ENCODE measurements at places on chromosomes 5 and 9.

- DNase-seq = no peak
Observed at GRCh38 chr5:52466113-52466512, 321.6 kb upstream of the ITGA1 start.

DNA sequence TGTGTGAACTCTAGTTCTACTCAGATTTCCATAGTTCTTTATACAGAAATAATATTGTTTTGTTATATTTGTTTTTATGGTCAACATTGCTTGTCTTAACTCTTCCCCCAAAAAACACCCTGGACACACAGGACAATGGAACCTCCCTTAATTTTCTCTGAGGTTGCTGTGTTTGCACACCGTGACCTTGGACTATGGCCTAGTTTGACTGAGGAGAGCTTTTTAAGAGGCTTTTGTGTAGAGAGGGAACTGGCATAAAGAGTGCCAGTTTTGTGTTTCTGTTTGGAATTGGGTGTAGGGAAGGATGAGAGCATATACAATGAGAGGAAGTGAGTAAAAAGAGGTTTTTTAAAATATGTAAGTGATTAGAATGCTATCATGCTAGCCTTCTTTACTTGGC is 101.1 kb upstream of the MEF2C start:
- DNase-seq = no peak

- no peak for DNase-seq
Observed at GRCh38 chr9:18717759-18718158, 243.8 kb downstream of the ADAMTSL1 start.

- DNase-seq = no peak
Observed at GRCh38 chr5:178785999-178786398, 55.5 kb upstream of the ZNF354A start.

- DNase-seq = no peak
Observed at GRCh38 chr9:13898957-13899356, 415.0 kb downstream of the NFIB start.

GRCh38 chr5:18967637-18968036 is 1020.4 kb downstream of the CDH18 start:
- DNase-seq = no peak

GRCh38 chr9:136880651-136881050 is 5.7 kb upstream of the TRAF2 start:
- no peak for DNase-seq

GRCh38 chr5:18968966-18969365 is 1019.0 kb downstream of the CDH18 start:
- no peak for DNase-seq

DNA sequence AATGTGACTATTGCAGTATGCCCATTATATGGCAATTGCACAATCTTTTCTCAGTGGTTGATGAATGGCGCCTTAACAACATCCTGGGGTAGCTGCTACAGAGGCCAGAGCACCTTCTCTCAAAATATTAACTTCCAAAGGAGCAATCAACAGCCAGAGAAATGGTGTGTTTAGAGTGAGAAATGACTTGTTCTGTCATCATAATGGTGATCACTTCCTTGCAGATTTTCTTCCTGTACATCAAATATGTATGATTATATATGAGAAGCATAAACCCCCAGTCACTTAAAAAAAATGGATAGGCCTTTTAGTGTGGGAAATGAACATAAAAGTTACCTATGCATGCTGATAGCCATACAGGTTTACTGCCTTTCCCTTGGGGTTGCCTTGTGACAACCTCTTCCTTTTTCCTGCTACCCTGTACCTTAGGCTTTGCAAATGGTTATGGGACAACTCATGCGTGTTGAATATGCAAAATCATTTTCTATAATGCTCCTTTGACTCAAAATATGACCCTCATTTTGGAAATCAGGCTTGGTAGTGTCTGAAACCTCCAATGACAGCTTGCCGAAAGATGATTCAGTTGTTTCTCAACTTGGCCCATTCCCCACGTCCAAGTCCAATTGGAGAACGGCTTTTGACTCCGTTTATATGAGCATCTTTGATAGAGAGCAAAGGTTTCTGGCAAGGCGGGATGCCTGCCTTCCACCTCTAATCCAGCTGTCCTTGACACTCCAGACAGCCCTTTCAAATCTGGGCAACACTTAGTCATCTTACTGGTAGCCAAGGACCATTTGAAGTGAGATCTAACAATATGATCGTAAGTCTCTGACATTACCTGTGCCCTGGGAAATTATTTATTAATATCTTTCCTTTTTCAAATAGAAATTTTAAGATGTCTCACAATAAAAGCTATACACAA is 69.3 kb downstream of the SLC1A1 start:
- no peak for DNase-seq

- no peak for DNase-seq
Observed at GRCh38 chr9:38621434-38622287, 1.3 kb upstream of the ANKRD18A start.

GRCh38 chr9:91966503-91966902 is 16.5 kb upstream of the ROR2 start:
- no peak for DNase-seq

DNA sequence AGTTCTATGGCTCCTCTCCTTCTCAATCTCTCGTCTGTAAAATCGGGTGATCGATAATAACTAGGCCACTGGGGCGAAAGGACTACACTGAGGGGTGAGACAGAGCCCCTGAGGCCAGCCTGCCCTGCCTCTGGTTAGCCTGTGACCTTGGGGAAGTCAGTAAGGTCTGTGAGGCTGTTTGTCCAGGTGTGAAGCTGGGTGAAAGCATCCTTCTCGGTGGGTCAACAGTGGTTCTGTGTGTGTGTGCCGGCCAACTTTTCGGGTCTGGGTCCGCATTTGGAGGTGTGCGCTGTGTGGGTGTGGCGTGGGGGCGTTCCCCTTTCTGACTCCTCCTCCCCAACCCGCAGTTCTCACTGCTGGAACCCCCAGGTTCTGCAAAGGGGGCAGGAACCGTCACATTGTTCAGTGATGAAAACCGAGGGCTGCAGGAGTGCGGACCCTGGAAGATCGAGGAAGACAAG is 5.0 kb upstream of the RNF44 start:
- DNase-seq = no peak

- DNase-seq = no peak
Observed at GRCh38 chr9:115025721-115026120, 92.2 kb downstream of the TNC start.

GRCh38 chr9:13270734-13271133 is 8.8 kb downstream of the MPDZ start:
- no peak for DNase-seq

DNA sequence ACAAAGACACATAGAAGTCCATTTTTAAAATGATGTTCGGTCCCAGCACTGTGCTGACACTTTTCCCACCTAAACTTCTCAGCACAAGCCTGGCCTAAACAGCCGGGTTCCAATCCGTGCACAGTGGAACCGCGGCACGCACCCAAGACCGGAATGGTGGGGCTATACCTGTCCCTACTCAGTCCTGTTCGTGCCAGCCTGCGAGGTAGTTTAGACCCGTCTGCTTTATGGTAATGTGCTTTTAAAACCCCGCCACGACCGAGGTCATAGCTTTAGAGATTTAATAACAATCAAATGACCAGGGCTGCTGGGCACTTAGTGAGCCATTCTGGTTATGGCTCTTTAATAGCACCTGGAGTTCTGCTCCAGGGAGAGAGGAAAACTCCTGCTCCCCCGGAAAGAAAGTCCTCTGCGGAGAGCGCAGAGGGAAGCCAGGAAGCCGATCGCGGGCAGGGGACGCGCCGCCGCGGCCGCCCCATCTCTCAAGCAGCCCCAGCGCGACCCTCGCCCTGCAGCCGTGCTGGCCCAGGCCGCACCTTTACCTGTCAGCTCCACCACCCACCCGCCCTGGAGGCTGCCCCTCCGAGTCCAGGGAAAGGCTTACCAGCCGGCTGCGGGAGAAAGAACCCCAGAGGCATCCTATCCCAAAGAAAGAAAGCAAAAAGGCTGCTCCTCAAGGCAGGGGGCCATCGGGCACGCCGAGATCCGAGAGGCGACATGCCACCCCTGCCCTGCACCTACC is 511 bp downstream of the ARL15 start:
- DNase-seq = no peak

GRCh38 chr9:127506814-127507750 is 55.8 kb downstream of the LRSAM1 start:
- DNase-seq = no peak

DNA sequence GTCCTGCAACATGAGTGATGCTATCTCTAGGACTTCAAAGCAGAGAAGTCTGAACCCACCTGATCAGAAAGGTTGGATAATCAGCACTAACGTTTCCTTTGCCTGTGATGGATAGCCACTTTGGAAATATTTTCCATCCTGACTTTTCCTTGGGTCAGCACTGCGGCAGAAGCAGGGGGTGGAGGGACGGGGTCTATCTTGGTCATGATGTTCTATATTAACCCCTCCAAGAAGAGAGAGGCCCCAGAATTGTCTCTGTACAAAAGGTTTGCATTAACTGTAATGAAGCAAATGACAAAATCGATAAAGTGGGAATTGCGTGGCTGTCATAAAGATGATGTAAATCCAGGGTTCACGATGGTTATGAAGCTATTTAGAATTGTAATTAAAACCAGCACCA is 279.8 kb upstream of the PANK3 start:
- DNase-seq = no peak

DNA sequence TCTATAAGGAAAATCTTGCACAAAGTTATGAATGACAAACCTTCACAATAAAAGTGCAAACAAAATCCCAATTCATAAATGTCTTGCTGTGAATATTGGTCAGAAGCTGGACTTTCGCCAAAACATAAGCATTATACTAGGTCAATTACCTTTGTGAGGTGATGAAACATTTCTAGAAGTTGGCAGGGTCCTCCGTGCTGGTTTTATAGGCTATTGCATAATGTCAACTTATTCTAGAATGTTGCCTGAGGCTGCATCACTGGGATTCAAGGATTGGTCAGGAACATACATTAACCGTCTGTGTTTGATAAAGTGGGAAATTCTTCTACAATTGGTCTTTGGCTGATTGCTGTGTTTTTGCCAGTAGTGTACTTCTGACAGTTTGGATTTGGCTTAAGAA is 49.8 kb upstream of the PALM2AKAP2 start:
- DNase-seq = no peak

DNA sequence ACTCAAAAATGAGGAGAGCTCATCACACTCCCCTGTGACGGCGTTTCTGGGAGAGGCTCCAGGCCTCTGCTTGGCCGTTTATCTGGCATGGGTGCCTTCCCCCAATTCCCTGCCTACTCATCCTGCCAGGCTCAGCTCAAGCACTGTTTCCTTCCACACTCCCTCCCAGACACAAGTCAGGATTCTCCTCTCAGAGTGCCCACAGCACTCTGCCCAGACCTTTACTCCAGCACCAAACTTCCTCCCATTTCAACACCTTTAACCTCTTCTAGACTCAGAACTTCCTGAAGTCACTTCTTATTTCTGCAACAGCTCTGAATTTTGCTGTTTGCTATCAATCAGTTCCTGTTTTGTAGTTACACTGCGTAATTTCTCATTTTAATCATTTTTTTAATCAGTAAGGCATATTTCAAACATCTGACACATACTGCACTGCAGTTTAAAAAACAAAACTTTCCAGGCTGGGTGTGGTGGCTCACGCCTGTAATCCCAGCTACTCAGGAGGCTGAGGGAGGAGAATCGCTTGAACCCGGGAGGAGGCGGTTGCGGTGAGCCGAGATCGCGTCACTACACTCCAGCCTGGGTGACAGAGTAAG is 16.0 kb downstream of the TRMO start:
- DNase-seq = no peak

GRCh38 chr5:14155075-14155474 is 11.9 kb downstream of the TRIO start:
- no peak for DNase-seq

DNA sequence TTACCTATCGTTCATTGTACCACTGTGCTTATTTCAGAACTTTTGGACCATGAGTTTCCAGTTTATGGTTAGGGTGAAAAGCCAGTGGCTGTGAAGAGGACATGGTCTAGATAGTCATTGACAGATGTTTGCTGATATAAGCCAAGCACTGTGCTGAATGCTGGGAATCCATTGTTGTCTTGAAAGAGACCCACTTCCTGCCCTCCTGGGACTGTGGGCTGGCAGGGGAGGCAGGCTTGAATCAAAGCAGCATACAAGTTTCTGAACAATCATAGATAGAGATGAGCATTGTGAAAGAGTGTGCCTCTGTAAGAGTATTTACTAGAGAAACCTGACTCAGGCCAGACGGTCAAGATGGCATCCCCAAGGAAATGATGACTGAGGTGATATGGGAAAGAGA is 73.4 kb downstream of the NMUR2 start:
- no peak for DNase-seq

DNA sequence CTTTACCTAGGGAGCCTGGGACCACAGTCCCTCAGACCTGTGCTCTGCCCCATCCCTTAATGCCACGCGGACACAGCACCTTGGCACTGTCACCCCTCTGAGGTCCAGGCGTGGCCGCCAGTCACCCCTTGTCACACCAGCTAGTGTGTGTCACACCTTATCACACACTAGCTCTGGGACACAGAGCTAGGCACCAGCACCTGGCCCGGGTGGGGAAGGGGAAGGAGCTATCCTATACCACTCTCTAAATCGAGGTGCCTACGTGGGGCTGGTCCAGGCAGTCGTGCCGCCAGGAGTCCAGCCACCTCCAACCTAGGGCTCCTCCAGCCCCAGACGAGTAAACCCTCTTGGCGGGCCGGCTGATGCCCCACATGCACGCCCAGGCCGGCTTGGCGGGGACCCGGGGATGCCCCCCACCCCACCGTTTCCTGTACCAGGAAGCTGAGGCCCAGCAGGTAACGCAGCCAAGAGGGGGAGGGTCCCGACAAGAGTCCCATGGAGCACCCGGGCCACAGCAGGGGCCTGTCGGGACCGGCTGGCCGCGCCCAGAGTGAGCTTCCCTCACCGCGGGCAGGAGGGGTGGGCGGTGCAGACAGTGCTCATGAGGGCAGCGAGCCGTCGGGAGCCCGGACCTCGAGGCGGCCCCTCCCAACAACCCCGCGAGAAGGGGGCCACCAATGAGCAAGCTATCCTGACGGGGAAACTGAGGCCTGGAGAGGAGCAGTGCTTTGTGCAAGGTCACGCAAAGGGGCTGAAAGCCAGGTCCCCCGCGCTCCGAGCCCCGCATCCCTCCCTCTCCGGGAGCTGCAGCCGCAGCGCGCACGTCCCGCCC is 550 bp downstream of the CORO2A start:
- no peak for DNase-seq

GRCh38 chr5:86971034-86971571 is 296.6 kb upstream of the RASA1 start:
- DNase-seq = no peak

- no peak for DNase-seq
Observed at GRCh38 chr5:96566833-96567587, 95.2 kb upstream of the CAST start.

- no peak for DNase-seq
Observed at GRCh38 chr9:2173170-2173569, 158.0 kb downstream of the SMARCA2 start.

DNA sequence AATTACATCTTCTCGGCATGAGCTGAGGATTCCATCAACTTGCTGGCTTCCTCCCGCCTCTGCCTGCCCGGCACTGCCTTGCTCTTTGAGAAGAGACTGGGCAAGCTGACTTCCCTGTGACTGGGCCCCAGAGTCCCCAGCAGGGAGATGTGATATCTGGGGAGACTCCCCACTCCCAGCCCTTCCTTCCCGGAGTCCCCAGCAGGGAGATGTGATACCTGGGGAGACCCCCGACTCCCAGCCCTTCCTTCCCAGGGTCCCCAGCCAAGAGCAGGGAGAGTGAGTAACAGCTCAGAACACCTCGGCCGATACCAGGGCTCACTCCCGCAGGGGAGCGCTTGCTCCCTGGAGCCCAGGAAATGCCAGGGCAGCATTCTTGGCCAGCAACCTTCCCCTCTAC is 90.1 kb upstream of the NEURL1B start:
- DNase-seq = no peak
